ENCODE measurements at places on chromosomes 16 and 17. TPM values are rescaled to one million over a fixed set of nuclear protein-coding genes. Genes with fewer than 3 reads are reported as not detected.

DNA sequence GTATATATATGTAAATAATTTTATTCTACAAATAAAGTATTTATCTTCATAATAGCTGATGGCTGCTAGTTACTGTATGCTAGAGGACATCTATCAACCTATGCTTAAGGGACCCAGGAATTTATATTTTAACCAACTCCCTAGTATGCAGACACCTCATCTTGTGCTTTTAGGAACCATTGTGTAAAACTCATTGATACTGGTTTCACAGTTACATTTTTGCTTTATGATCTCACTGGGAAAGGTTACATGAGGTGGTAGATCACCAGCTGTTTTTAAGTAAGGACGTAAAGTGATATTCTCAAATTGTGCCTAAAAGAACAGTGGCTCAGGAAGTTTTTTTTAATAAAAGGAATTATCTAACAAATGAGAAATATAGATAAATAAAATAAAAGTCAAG lies 56.4 kb downstream of the VMP1 start:
- H3K27me3 ChIP-seq: no peaks in the 10 kb centered on the region
- H3K36me3 ChIP-seq: peaks cover 4% of the 10 kb centered on the region
- no peak overlapping the region for H3K27ac ChIP-seq
- DNase-seq: no peak
- no peak overlapping the region for H3K4me3 ChIP-seq

DNA sequence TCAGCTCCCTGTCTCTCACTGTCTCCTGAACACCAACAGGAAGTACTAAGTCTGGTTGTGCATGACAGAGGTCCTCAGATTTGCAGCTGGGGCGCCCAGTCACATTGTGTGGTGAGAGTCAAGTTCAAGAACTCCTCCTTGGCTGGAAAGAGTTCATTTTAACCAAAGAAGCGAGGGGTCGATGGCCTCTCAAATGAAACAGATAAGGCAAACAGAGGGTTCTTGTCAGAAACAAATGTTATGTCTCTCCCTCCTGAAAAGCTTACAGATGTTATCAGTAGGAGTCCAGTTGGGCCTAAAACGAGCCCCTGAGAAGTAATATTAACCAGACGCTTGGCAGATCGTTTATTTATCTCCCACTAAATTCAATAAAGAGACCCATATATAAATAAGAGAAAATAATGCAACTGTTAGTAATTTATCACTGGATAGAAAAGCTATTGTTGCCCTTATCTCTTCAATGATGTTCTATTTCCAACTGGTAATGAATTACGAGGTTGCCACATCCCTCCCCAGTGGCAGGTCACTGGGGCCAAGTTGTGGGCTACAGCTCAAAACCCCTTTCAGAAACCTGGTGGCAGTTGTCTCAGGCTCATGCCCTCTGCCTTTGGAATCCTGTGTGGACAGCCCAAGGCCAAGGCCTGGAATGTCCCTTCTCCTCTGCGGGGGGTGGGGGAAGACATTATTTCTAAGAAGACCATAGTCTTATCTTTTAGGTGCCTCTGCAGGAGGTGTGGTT lies 307.5 kb upstream of the DYNLRB2 start:
- H3K4me1 ChIP-seq: no peaks in the 10 kb centered on the region
- no peak for DNase-seq
- no peaks in the 10 kb centered on the region for H3K27me3 ChIP-seq

- H3K36me3 ChIP-seq: peaks cover 3% of the 10 kb centered on the region
- no peaks in the 10 kb centered on the region for H3K4me1 ChIP-seq
- H3K27me3 ChIP-seq: no peaks in the 10 kb centered on the region
- H3K4me3 ChIP-seq: no peak overlapping the region
Observed at GRCh38 chr17:520447-521182, 168.0 kb upstream of the RPH3AL start.

DNA sequence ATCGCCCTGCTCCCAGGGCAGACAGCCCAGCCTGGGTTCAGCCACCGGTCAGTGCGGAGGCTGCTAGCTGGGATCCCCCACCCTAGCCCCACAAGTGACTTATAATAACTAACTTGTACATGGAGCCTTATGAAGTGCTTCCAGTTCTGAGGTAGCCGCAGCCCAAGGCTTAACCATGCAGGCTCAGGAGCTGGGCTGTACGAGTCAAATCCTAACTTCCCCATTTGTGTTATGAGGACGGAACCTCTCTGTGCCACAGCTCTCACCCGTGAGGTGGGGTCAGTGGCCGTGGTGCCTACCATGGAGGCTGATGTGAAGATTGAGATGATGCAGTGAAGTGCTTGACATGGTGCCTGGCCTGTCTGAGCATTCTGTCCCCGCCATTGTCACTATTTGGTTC lies 27.8 kb upstream of the GOSR2 start:
- H3K4me1 ChIP-seq: no peaks in the 10 kb centered on the region
- no peaks in the 10 kb centered on the region for H3K27me3 ChIP-seq
- no peak overlapping the region for H3K27ac ChIP-seq
- no peaks in the 10 kb centered on the region for H3K36me3 ChIP-seq

DNA sequence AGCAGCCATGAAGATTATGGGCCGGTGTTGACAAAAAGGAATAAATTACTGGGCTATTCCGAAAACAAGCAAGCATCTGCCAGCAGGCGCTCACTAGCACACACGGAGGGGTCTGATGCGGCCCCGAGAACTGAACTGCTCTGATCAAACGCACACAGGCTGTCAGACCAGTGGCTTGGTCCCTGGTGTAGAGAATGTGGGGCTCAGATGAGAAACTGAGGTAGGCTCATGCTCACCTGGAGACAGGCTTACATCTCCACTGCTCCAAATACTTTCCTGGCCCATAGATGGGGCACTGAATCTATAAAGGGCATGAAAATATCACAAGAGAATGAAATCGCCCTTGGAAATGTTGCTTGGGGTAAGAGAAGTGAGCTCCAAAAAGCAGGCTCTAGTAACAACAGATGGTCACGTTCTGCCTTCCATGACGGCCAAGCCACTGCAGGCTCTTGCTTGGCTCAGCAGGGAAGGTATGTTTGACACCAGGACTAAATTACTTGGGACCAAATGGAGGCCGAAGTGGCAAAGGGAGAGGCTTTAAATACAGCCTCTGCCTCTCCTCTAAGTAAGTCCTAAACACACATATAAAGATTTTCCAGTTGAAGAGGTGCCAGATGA lies 5.4 kb downstream of the ABR start:
- no peak overlapping the region for H3K27ac ChIP-seq
- no peaks in the 10 kb centered on the region for H3K36me3 ChIP-seq
- H3K4me3 ChIP-seq: no peak overlapping the region
- DNase-seq: no peak

- H3K4me3 ChIP-seq: no peak overlapping the region
- H3K4me1 ChIP-seq: no peaks in the 10 kb centered on the region
- H3K36me3 ChIP-seq: no peaks in the 10 kb centered on the region
- DNase-seq: no peak
Observed at GRCh38 chr16:19227643-19228042, 57.9 kb upstream of the CLEC19A start.

MFAP4 gene
- total RNA-seq: not detected

GRCh38 chr17:27888945-27889344 lies 4.2 kb downstream of the LYRM9 start:
- DNase-seq: no peak
- H3K4me3 ChIP-seq: no peak overlapping the region
- H3K27me3 ChIP-seq: no peaks in the 10 kb centered on the region
- no peak overlapping the region for H3K27ac ChIP-seq
- no peaks in the 10 kb centered on the region for H3K4me1 ChIP-seq

LGALS9B gene
- not detected for total RNA-seq

GRCh38 chr17:43528319-43528987 lies 17.7 kb downstream of the ETV4 start:
- H3K27me3 ChIP-seq: no peaks in the 10 kb centered on the region
- H3K36me3 ChIP-seq: peaks cover 25% of the 10 kb centered on the region
- no peak for DNase-seq
- no peak overlapping the region for H3K27ac ChIP-seq
- no peaks in the 10 kb centered on the region for H3K4me1 ChIP-seq
- H3K4me3 ChIP-seq: no peak overlapping the region

TSR1 gene
- 99.4 TPM for total RNA-seq

DNA sequence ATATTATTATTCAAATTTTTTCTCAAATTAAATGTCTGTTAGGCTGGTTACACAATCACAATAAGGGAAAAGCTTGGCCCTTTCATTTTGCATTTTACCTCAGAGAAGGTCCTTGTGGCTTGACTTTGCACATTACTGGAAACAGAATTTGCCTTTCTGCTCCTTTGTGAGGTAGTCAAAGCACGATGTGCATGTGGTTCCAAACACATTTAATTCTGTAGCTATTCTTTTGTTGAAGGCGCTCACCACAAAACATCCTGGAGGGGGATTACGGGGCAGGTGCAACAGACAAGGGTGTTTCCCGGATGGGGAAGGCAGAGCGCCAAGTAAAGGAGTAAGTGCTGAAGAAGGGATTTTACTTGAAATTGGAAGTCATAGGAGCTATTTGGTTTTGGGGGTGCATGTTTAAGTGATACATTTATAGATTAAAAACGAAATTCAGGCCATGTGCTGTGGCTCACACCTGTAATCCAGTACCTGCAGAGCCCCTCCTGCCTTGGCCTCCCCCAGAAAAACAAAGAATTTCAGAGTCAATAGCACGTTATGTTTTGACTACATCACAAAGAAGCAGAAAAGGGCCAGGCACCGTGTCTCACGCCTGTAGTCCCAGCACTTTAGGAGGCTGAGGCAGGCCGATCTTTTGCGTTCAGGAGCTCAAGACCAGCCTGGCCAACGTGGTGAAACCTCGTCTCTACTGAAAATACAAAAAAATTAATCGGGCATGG lies 31.2 kb upstream of the TENT4B start:
- H3K4me3 ChIP-seq: no peak overlapping the region
- no peak for DNase-seq
- H3K27ac ChIP-seq: no peak overlapping the region
- H3K4me1 ChIP-seq: peaks cover 10% of the 10 kb centered on the region
- no peaks in the 10 kb centered on the region for H3K36me3 ChIP-seq

CIBAR2 gene
- not detected for total RNA-seq

SOX8 gene
- 0.62 TPM for total RNA-seq

DNA sequence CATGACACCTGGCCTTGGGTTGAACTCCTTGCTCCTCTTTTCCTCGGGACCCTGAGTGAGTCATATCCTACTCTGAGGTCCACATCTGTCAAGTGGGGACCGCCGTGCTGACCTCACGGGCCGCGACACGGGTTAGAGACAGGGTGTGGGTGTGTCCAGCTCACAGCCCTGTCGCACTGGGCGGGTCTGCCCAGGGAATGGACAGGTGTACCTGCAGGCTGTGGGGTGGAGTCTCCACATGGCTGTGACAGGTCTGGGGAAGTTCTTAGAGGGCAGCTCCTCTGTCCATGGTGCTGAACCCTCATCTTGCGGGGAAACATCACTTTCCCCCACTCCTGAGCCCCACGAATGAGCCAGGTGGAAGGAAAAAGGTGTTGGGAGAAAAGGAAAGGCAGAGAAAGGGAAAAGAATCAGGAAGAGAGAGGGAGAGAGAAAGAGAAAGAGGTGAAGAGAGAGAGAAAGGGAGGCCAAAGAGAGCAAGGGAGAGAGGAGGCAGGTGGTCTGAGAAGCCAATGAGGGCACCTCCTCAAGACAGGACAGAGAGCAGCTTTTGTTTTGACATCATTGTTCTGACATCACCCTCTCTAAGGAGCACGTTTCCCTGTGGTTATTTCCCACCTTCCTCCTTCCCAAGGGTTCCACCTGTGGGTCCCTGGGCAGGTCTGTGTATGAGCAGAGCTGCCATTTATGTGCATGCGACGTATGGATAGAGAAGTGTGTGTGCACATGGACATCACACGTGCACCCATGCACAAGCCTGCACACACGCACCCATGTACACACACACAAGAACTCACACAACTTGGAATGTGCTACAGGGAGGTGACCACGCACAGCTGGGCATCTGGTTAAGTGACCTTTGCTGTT lies 32.6 kb upstream of the CBFA2T3 start:
- H3K4me1 ChIP-seq: no peaks in the 10 kb centered on the region
- no peak for DNase-seq
- H3K4me3 ChIP-seq: no peak overlapping the region
- no peaks in the 10 kb centered on the region for H3K36me3 ChIP-seq

IRX5 gene
- total RNA-seq: not detected

DNA sequence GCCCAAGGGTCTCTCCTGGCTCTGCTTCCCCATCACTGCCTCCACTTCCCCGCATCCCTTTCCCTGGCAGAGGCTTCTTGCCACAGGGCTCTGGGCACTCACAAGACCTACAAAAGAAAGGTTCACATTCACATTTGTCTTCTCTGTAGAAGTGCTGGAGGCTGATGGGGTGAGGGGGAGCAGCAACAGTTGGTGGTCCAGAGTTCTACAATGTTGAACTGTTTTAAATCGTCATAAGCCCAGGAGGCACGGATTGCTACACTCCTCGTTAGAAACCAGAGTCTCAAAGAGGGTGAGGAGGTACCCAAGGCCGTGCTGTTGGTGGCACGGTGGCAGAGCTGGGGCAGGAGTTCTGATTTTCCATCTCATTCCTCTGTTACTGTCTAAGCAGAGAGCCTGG lies 5.8 kb upstream of the RAI1 start:
- H3K36me3 ChIP-seq: no peaks in the 10 kb centered on the region
- no peak for DNase-seq
- no peak overlapping the region for H3K27ac ChIP-seq
- H3K27me3 ChIP-seq: no peaks in the 10 kb centered on the region

GRCh38 chr16:30628628-30629540 lies 18.7 kb upstream of the ZNF689 start:
- peaks cover 15% of the 10 kb centered on the region for H3K4me1 ChIP-seq
- no peaks in the 10 kb centered on the region for H3K27me3 ChIP-seq
- DNase-seq: peak; percentile 80
- H3K27ac ChIP-seq: no peak overlapping the region
- peak overlapping the region; percentile 51 for H3K4me3 ChIP-seq

CACNG3 gene
- total RNA-seq: not detected

DNA sequence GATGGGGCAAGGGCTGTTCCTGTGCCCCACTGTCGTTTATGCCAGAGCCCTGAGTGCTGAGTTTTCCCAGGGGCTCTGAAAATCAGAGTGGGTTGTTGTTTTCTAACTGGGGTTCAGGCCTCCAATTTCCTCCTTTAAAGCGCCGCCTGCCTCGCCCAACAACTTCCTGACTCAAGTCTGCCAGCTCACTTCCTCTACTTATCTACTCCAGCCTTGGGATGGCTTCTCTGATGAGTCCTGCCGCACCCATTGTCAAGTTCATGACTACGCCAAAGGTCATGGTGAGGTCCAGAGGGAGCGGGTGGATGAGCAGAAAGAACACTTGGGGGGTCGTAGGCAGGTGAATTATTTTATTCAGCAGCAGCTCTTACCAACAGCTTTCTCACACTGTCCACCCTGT lies 104.7 kb downstream of the UTP18 start:
- DNase-seq: no peak
- H3K4me3 ChIP-seq: no peak overlapping the region
- H3K4me1 ChIP-seq: peaks cover 10% of the 10 kb centered on the region
- H3K27ac ChIP-seq: no peak overlapping the region
- no peaks in the 10 kb centered on the region for H3K27me3 ChIP-seq

DNA sequence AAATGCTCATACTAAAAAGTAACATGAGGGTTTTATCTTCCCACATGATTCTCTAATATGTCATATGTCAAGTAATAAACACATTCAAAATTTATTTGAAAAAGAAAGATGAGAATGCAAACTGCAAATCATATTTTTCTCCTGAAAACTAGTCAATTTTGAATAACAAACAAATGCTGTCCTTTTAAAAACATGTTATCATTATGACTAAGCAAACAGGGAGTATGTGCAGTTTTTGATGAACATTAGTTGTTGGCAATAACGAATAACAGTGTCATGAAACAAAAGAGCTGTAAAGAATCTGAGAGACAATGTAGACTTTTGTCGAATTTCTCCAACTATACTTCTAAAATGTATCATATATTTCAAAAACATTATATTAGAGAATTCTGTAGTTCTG lies 34.8 kb downstream of the RPGRIP1L start:
- H3K27ac ChIP-seq: no peak overlapping the region
- H3K36me3 ChIP-seq: no peaks in the 10 kb centered on the region
- H3K27me3 ChIP-seq: no peaks in the 10 kb centered on the region
- no peak overlapping the region for H3K4me3 ChIP-seq
- H3K4me1 ChIP-seq: no peaks in the 10 kb centered on the region
